ENCODE measurements at places on chromosomes 4 and X. TPM values are rescaled to one million over a fixed set of nuclear protein-coding genes. Genes with fewer than 3 reads are reported as not detected.

SLC6A14 gene
- total RNA-seq: not detected

AFF1 gene
- total RNA-seq: 107 TPM

SCML2 gene
- 2.2 TPM for total RNA-seq

GPR50 gene
- total RNA-seq: not detected

INTS6L gene
- total RNA-seq: 15.6 TPM

USP17L10 gene
- total RNA-seq: not detected

ARMCX1 gene
- total RNA-seq: 32.9 TPM

IL13RA2 gene
- 7.3 TPM for total RNA-seq

VGLL1 gene
- total RNA-seq: not detected

TNIP3 gene
- 0.19 TPM for total RNA-seq

GUCY1B1 gene
- total RNA-seq: 26.4 TPM

GALNT7 gene
- total RNA-seq: 29.8 TPM

MAGEH1 gene
- total RNA-seq: 32.3 TPM

TEX13C gene
- not detected for total RNA-seq

OPHN1 gene
- total RNA-seq: 9.7 TPM

ZNF595 gene
- 25.4 TPM for total RNA-seq

CLDN22 gene
- total RNA-seq: not detected

PABPC1L2A gene
- not detected for total RNA-seq

ARHGAP36 gene
- not detected for total RNA-seq

DCX gene
- total RNA-seq: 0.42 TPM

BBS12 gene
- total RNA-seq: 3.8 TPM

MGAT4D gene
- total RNA-seq: not detected

MBNL3 gene
- total RNA-seq: 6.0 TPM

POLN gene
- 3.2 TPM for total RNA-seq

NRK gene
- 6.5 TPM for total RNA-seq

MAP7D2 gene
- total RNA-seq: 0.23 TPM

CXCL1 gene
- 2.4 TPM for total RNA-seq

ZDHHC9 gene
- 21.3 TPM for total RNA-seq

MAGEB10 gene
- total RNA-seq: not detected

CCDC110 gene
- total RNA-seq: 3.8 TPM

All from aorta (tissue), 5 donors.